Activated T-helper 17 cell treated with anti-CD3 and anti-CD28 coated beads, Interleukin-2, amount 50 U/mL, for 72 hours (primary cell): ENCODE measurements at places on chromosomes 2 and 18. TPM values are rescaled to one million over a fixed set of nuclear protein-coding genes. Genes with fewer than 3 reads are reported as not detected.
A peak's percentile ranks its signal among the peaks of the same experiment; 100 is the strongest.

DNA sequence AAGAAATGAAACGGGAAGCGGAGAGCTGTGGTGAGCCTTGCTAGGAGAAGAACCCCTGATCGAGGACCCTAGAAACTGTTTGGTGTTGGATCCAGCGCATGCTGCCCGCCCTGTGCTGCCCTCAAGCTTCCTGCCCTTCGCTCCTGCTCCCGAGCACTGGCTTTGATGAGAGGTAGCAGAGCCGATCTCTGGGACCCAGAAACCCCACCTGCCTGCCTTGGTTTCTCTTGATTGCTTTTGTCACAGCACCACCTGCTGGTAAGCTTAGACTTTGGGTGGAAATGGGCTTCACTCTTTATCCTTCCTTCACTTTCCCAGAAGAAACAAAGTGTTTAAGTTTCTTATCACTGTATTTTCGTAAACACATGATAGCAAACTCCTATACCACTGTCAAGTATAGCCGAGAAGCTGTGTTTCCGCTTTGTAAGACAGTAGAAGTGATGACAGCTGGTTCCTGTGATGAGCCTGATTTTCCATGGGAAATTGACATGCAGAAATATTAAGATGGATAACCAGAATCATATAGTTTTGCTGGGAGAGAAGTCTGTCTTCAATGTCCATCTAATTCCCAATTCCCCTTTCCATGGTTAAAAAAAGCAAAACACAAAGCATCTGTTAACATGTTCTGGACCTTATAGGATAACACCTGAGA lies 267.4 kb downstream of the PHLPP1 start:
- ATAC-seq = peak; percentile 60

Gene OR6B2
- not detected for total RNA-seq

DNA sequence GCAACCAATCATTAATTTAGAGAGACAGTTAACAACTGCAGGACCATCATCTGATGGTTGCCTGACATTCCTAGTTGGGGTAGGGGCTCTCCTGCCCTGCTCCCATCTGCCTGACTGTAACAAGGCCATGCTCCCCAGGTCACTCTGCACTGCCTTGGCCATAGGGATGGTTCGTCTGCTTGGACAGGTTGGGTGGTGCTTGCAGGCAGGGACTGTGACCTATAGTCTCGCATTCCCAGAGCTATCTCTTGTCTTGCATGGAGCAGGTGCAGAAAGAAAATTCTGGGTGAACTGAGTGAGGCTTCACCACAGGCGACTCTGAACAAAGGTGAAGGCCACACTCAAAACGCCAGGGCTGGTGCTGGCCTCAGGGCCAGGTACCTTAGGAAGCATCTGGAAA lies 64.7 kb downstream of the EMILIN2 start:
- no peak for ATAC-seq

Gene PCARE
- not detected for total RNA-seq

Gene TSPYL6
- not detected for total RNA-seq

Gene RTP5
- total RNA-seq = 0.58 TPM

DNA sequence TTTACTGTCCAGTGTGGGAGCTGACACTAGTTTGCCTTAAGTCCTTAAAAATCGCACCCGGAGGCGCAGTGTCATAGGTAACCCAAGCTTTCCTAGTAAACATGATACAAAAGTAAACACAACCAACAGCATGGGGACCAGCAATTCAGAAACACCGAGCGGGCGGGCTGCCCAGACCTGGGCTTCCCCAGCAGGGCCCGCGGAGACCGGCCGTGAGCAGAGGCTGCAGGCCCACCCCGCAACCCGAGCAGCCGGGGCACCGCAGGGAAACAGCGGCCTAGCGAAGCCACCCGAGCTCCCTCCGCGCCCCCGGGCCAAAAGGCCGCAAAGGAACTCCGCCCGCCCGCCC lies 296 bp downstream of the TTC21B start:
- peak; percentile 41 for ATAC-seq

Gene RNF103
- 11.8 TPM for total RNA-seq

GRCh38 chr2:7083580-7084509 lies 166.6 kb downstream of the RNF144A start:
- ATAC-seq = peak; percentile 21

GRCh38 chr2:74131901-74132300 lies 15.8 kb downstream of the BOLA3 start:
- no peak for ATAC-seq

Gene SRBD1
- total RNA-seq = 17.1 TPM

- no peak for ATAC-seq
Observed at GRCh38 chr2:51027968-51028367, 4.0 kb downstream of the NRXN1 start.

Gene KCNIP3
- total RNA-seq = not detected

DNA sequence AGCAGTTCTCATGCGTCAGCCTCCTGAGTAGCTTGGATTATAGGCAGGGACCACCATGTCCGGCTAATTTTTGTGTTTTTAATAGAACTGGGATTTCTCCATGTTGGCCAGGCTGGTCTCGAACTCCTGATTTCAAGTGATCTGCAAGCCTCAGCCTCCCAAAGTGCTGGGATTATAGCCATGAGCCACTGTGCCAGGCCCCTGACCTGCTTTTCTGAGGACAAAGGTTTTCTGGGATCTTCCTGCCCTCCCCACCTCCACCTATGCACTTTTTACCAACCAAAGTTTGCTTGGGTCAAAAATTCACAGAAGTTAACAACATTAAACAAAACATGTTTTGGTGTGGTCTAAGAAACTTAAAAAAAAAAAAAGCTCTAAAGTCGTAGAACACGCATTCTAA lies 259.9 kb downstream of the HAUS1 start:
- ATAC-seq = no peak

Gene VWC2L
- not detected for total RNA-seq

Gene PAX3
- total RNA-seq = not detected

GRCh38 chr18:79635427-79635726 lies 44.2 kb upstream of the CTDP1 start:
- no peak for ATAC-seq

- ATAC-seq = no peak
Observed at GRCh38 chr18:43060020-43060419, 55.5 kb downstream of the RIT2 start.

Gene ZSCAN30
- total RNA-seq = 25.8 TPM

- ATAC-seq = no peak
Observed at GRCh38 chr2:179595284-179595683, 266.1 kb downstream of the ZNF385B start.

Gene RND3
- not detected for total RNA-seq

Gene AMMECR1L
- total RNA-seq = 17.6 TPM

Gene SAG
- 0.04 TPM for total RNA-seq

Gene SLC14A1
- total RNA-seq = 0.17 TPM

Gene ANKRD30B
- total RNA-seq = not detected

DNA sequence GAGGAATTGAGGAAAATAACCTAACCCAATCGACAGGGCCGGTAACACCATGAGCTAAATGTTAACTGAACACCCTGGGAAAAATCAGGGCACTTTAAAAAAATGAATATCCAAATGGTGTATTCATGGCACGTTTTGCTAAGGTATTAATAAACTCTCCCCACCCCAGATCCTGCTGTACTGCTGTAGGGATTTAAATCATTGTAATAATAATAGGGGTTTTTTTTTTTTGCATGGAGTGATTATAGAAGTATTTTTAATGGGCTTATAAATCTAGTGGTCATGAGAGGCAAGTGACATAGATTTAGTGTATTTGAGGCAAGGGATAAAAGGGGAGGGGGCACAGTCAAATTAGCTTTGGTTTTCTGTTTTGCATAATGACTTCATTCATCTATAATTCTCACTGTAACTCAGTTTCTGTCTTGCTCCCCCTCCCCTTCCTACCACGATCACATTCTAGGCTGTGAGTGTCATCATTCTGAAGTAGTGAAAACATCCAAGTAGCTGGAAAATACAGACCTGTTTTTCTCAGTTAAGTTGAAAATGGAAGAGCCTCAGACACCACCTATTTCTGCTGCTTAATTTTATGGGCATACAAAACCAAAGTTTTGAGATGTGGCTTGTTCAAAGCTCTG lies 18.2 kb upstream of the MGAT5 start:
- ATAC-seq = no peak

Gene IL36RN
- total RNA-seq = not detected

Gene DUSP19
- total RNA-seq = 2.1 TPM

Gene DSG4
- not detected for total RNA-seq

DNA sequence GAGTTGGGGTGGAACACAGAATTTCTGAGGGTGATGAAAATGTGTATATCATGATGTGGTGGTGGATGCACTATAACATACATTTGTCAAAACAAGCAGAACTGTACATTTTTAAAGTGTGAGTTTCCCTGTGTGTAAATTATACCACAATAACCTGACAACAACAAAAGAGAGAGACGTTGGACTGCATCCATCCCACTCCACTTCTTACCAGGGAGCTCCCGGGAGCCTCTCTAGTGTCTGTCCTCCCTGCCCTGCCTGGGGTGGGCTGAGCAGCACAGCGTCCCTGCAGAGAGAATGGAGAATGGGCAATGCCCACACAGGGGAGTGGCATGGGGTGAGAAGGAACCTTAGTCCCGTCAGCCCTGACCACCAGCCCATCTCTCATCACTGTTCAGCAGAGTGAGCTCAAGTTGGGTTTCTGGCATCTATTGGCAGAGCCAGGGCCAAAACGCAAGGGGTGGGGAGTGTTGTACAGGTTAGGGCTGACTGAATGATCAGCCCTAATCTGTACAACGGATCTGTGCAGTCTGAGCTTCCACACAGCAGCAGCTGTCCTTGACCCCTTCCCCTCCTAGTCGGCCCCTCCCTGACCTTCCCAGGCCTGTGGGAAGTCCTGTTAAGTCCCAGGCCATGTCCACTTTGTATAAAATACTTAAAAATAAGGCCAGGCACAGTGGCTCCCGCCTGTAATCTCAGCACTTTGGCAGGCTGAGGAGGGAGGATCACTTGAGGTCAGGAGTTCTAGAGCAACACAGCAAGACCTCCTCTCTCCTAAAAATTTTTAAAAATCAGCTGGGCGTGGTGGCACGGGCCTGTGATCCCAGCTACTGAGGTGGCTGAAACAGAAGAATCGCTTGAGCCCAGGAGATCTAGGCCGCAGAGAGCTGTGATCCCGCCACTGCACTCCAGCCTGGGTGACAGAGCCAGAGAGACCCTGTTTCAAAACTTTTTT lies 3.3 kb upstream of the PROC start:
- ATAC-seq = no peak

Gene CNDP2
- 217 TPM for total RNA-seq

DNA sequence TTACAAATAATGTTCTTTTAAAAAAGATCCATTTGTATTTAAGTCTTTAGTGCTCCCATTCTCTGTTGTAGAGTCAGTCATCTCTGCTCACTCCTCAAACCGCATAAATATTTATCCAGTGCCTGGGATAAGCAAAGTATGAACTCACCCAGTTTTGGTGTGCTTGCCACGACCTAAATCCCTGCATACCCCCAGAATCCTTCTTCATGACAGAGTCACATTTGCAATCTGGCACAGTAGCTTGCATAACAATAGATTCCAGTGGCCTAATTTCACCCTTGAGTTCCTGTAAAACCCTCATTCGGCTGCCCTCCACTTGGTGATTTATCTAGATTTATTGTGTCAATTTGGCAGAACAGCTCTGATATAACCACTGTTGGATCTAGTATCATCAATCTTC lies 92.9 kb downstream of the DTNA start:
- ATAC-seq = no peak

- ATAC-seq = no peak
Observed at GRCh38 chr2:67669766-67670165, 272.6 kb downstream of the ETAA1 start.

GRCh38 chr2:203338322-203338721 lies 10.1 kb downstream of the ABI2 start:
- ATAC-seq = no peak

Gene NPHP1
- total RNA-seq = 1.5 TPM

DNA sequence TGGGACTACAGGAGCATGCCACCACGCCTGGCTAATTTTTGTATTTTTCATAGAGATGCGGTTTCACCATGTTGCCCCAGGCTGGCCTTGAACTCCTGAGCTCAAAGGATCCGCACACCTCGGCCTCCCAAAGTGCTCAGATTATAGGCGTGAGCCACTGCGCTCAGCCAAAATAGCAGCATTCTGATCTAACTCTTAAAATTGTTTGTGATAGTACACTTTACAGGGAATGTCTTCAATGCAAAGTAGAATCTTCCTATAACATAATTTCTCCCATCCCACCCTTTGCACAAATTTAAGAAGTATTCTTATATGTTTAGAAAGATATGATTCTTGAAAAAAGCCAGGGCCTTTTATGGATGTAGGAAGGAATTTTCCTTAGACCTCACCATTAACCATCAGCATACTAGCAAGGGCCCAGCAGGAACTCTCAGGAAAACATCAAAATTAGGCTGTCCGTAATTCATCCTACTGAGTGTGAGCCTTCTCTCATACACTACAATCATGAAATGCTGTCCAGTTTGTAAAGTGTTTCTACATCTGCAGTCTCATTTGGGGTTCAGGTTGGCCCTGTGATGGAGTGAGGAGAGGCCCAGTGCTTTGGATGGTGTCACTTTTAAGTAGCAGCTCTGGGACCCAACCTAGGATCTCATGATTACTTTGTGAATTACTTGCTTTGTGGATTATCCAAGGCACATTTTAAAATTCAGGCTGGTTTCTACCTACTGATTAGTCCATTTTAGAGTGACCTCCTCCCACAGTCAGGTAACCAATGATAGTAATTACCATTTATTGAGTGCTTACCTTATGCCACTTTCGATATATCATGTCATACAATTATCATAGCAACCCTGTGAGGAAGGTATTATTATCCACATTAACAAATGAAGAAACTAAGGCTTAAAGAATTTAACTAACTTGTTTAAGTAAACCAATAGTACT lies 37.5 kb upstream of the DLX1 start:
- no peak for ATAC-seq

DNA sequence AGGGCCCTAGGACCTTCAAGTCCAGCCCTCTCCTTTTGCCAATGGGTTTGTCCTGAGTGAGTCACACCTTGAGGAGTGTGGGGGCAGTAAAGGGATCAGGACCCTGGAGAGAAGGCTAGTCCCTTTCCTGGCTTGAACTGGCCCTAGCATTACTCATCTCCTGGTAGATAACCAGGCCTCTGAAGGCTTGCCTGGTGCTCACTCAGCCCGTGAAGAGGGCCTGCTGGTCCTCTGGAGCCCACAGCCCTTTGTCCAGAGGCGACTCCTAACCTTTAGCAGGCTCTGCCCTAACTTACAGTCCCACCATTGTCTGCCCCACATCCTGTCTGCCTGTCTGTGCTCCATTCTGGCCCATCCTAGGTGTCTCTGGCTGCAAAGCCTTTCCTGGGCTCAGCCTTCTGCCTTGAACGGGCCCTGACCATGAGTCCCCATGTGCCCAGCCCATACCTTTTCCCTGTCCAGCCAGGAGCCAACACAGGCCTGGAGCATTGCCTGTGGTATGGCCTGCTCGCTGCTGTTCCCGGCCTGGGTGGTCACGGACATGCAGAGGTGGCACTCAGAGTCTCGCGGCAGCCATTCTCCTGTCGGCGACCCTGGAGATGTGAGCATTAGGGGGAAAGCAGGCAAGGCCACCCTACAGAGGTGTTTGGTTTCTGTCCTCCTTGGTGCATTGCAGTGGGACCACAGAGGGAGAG lies 5.0 kb downstream of the SFTPB start:
- ATAC-seq = no peak

GRCh38 chr2:30480703-30481322 lies 33.8 kb downstream of the LCLAT1 start:
- no peak for ATAC-seq

Gene TP53I3
- total RNA-seq = 3.0 TPM

Gene TIA1
- total RNA-seq = 88.2 TPM

Gene AQP12B
- total RNA-seq = not detected
